ENCODE measurements at places on chromosomes 7 and 10.

- peak; percentile 22 for DNase-seq
Measured at GRCh38 chr10:126402721-126403695, 14.7 kb upstream of the ADAM12 start.

GRCh38 chr10:69345890-69346474 lies 67.7 kb downstream of the HK1 start:
- no peak for DNase-seq

DNA sequence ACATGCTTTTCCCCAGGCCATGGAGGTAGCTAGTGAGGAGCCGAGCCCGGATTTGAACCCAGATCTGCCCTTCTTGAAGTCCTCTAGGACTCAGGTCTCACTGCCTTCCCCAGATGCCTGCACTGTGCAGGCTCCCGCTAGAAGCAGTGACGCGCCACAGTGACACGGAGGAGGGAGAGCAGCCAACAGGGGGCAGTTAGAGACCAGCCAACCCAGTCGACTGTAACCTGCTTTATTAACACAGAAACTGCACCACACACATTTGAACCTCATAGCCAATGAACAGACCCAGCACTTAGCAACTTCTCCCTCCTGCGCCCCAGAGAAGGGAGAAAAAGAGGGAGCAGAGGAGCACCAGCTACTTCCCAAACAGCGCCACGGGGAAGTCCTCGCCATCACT lies 27.4 kb downstream of the PILRA start:
- DNase-seq, result peak; percentile 62

GRCh38 chr10:102324061-102324460 lies 71.4 kb upstream of the NFKB2 start:
- no peak for DNase-seq

DNA sequence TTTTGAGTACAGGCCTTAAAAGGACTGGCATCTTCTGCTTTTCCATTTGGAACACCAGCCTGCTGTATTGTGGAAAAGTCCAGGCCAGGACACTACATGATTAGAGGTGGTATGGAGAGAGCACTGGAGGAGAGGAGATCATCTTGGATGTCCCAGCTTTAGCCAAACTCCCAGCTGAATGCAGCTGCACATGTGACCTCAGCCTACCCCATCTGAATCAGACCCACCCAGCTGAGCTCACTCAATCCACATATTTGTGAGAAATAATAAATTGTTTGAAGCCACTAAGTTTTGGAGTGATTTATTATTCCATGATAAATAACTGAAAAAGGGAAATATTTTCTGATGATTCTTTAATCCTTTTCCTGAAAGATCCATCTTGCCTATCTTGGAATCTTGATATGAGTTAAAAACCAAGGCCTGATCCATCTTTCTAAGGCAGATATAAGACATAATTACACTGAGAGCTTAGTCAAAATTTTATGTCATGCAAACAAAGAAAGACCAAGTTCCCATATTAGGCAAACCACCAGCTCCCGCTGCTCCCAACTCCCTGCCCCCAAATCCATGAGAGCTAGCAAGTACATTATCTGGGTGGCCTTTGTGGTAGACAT lies 55.1 kb upstream of the TRIL start:
- DNase-seq, result no peak

- DNase-seq, result no peak
Measured at GRCh38 chr10:120111628-120112027, 219.1 kb downstream of the SEC23IP start.

- peak; percentile 67 for DNase-seq
Measured at GRCh38 chr7:142784096-142784495, 13.3 kb downstream of the PRSS2 start.

GRCh38 chr10:81108516-81109199 lies 571.0 kb downstream of the SH2D4B start:
- DNase-seq, result peak; percentile 66

GRCh38 chr10:104589871-104590270 lies 51.2 kb upstream of the SORCS3 start:
- DNase-seq, result no peak

DNA sequence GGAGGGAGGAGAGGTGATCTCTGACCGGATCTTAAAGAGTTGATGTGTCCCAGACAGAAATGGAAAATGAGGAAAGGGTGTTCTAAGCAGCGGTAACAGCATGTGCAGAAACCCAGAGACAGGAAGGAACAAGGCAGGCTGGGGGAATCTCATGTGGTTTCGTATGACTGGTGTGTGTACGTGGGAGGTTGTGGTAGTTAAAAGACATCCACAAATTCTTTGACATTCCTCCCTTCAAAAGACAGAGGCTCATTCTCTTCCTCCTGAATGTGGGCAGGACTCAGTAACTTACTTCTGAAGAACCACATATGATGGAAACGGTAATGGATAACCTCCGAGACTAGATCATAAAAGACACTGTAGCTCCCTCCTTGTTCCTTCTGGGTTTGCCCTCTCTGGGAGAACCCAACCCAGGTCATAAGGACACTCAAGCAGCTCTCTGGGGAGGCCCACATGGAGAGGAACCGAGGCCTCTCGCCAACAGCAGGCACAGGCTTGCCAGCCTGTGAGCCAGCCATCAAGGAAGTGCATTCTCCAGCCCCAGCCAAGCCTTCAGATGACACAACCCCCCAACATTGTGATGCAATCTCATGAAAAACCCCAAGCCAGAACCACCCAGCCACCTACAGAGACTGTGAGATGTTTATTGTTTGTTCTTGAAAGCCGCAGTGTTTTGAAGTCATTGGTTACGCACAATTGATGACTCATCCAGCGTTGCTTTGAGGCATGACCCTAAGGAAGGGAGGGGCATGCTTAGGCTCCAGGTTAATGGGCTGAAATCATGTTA lies 116.0 kb downstream of the SLIT1 start:
- peak; percentile 13 for DNase-seq

- DNase-seq, result no peak
Measured at GRCh38 chr7:129855234-129855673, 97.5 kb downstream of the UBE2H start.

DNA sequence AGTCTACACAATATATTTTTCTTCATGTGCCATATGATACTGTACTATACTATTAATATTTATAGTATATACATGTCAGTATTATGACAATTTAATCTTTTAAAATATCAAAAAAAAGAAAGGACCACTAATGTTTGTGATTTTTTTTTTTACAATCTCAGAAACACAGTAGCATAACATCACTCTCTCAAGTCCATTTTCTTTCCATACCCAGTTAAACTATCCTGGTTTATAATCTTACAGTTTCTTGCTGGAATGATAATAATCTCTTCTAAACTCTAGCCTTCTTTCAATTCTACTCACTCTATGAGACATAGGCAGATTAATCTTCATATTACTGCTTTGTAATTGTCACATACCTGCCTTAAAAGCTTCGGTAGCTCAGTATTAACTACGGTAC lies 8.9 kb upstream of the PHYHIPL start:
- no peak for DNase-seq

- peak; percentile 65 for DNase-seq
Measured at GRCh38 chr10:51074238-51075028, at the start of gene PRKG1. Gene PRKG1 (plus strand): TSS chr10:51074487.

DNA sequence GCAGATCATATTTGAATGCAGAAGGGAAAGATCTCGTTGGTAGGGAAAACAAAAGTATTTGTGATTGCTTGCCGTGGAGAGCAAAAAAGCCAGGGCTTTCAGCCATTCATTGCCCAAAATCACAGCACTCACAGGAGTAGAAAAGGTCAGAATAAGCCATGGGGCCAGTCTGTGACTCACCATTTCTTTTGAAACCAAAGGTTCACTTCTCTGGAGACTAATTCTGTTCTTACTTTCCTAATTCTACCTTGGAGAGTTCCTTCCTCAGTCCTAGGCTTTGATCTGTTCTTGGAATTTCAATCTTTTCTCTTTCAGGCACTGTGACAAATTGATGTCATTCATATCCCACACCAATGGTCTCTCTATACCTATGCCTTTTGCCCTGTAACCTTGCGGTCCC lies 54.1 kb upstream of the FAM180A start:
- no peak for DNase-seq
